ENCODE measurements at places on chromosomes 7 and 10. TPM values are rescaled to one million over a fixed set of nuclear protein-coding genes. Genes with fewer than 3 reads are reported as not detected.

Gene MYO3A
- polyA plus RNA-seq = 10.2 TPM

GRCh38 chr7:1124164-1124563 is 35.8 kb downstream of the ZFAND2A start:
- no peak for DNase-seq

Gene ACBD5
- 39.0 TPM for polyA plus RNA-seq

DNA sequence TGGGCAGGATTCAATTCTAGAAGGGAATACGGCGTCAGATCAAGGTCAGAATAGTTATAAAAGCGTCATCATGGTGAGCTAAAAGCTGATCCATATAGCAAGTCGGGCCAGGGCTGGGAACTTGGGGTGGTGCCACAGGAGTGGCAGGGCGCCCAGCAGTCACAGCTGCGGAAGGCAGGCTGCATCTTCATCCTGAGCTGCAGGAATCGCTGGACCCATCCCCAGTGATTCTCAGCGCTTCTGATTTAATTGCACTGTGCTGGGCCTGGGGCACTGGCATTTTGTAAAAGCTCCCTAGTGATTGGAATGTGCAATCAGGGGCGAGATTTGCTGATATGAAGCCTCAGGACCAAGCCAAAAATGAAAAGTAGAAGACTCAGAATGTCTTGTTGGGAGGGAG is 135.3 kb downstream of the CTTNBP2 start:
- no peak for DNase-seq

Gene ADARB2
- 0.88 TPM for polyA plus RNA-seq

DNA sequence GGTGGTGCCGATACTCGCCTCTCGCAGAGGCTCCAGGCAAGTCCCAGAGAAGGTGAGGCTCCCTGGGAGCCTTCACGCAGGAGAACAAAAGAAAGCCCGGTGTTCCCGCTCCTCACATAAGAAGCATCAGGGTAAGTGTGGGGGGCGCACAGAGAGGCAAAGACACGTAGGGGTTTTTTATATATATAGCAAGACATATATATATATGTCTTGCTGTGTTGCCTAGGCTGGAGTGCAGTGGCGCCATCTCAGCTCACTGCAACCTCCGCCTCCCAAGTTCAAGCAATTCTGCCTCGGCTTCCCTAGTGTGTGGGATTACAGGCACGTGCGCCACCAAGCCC is 61.3 kb downstream of the PDIA4 start:
- no peak for DNase-seq

Gene EPO
- 0.20 TPM for polyA plus RNA-seq

DNA sequence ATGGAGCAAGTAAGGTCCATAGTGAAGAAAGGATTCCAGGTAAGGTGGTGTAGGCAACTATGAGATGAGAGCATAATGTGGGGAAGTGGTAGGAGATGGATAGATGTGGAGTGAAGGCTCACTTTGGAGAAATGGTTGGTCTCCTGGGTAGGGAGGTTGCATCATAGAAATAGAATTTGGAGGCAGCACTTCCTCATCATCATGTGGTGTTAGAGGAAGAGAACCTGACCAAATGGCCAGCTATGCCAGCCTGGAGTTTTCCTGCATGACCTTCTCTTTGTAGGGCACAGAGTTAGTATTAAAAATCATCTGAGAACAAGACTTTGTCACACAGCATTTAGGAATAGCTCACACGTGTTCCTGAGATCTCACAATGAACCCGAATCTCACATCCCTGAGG is 126.7 kb upstream of the CXCL12 start:
- no peak for DNase-seq

GRCh38 chr10:6035101-6035834 is 26.9 kb downstream of the IL2RA start:
- DNase-seq = no peak

DNA sequence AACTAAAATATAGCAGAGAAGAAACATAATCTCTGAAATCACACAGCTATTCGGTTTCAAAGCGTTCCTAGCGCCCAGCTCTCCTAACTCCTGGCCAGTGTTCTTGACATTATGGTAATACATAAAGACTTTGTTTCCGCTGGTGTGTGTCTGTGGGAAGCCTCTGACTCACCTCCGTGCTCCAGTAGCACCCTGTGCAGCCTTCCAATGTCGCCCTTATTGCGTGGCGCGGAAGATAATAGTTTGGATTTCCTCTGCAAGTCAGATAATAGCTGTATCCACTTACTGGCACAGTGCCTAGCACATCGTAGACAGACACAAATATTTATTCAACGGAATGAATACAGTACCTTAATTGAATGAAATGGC is 570 bp downstream of the BMS1 start:
- DNase-seq = no peak

GRCh38 chr10:71433768-71434744 is 37.3 kb downstream of the CDH23 start:
- no peak for DNase-seq

DNA sequence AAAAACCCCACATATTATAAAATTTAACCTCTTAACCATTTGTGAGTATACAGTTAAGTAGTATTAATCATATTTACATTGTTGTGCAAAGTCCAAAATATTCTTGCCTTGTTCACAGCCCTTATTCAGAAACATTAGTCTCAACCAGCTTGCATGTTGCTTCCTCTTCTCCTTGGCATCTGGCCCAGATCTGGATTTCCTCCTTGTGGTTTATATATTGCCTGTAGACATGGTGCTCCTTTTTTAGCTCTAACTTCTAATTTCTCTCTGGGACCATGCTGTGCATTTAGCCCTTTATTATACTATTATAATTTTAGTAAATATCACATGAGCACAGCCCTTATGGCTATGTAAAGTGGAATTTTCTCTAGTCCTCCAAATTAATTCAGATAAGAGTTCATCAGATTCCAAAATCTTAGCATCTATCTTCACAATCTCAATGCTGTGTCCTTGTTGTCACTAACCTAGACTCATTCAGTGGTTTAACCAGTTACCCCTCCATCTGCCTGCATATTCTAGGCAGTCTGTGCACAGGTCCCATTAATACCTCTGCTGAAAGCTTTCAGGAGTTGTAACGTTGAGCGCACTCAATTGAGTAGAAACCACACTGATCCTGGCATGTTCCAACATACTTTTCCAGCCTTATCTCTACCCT is 7.9 kb downstream of the CPED1 start:
- no peak for DNase-seq

DNA sequence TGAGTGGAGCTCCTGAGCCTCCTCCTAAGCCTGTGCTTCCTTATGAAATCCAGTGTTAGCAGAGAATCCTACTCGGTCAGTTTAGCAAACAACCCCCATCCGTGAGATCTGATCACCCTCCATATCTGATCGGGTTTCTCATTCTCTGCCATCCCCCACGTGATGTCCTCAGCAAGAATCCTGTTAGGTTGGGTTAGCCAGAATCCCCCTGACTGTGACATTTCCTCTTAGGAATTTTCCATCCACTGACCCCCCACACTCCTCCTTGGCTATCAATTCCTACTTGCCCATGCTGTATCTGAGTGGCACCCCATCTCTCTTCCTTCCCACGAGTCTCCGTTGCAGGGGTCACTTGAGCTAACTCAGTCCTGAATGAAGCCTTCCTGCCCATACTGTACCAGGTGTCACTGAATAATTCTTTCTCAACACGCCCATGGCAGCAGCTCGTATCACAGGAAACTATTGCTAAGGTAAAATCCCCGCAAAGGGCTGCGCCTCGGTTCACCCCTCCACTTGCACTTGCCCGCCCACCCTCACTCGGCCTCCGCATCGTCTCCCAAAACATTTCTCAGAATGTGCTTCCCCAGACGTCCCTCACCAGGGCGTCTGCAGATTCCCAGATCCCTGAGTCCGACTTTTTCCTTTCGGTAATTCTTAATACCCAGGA is 44.1 kb downstream of the MYOF start:
- DNase-seq = no peak

GRCh38 chr10:62636825-62637248 is 167.7 kb upstream of the ADO start:
- no peak for DNase-seq

Gene TMEM213
- polyA plus RNA-seq = 39.2 TPM

Gene CAMK2B
- 1.7 TPM for polyA plus RNA-seq

DNA sequence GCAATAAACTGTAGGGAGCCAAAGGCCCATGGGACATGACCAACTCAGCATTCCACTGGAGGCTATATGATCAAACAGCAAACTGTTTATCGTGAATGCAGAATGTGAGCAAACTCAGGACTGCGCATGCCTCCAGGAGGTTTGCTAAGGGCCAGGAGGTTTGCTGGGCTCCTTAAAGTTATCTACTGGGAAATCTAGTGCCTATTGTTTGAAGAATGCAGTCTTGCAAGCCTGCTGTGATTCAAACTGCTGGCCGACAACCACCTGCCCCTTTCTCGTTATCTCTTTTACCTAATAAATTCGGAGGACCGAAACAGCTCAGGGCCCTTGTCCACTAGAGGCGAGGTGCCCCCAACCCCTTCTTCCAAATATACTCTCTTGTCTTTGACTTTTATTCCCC is 404.1 kb downstream of the KCNMA1 start:
- DNase-seq = no peak

- DNase-seq = peak; percentile 83
Observed at GRCh38 chr7:41943094-41943577, 240.2 kb upstream of the INHBA start.

Data from left kidney (tissue), 8 donors.